ENCODE measurements at places on chromosomes 6 and 20.

DNA sequence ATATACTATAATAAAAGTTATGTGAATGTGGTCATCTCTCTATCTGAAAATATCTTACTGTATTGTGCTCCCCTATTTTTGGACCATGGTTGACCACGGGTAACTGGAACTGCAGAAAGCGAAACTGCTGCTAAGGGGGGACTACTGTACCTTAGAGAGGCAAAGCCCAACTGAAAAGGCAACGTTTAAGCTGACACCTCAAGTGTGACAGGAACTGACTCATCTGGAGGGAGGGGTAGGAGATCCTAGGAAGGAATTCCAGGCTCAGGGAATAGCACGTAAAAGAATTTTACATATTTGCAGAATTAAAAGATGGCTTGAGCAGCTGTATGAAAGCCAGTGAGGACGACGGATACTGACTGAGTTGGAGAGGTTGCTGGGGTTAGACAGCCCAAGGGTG lies 34.8 kb downstream of the ELOVL2 start:
- DNase-seq = no peak

GRCh38 chr6:164924674-164925073 lies 384.7 kb downstream of the C6orf118 start:
- DNase-seq = no peak

GRCh38 chr6:73391675-73392074 lies 3.0 kb upstream of the DDX43 start:
- DNase-seq = no peak

- peak; percentile 43 for DNase-seq
These were observed 22.2 kb upstream of the ZBTB2 start for GRCh38 chr6:151413372-151414145.

DNA sequence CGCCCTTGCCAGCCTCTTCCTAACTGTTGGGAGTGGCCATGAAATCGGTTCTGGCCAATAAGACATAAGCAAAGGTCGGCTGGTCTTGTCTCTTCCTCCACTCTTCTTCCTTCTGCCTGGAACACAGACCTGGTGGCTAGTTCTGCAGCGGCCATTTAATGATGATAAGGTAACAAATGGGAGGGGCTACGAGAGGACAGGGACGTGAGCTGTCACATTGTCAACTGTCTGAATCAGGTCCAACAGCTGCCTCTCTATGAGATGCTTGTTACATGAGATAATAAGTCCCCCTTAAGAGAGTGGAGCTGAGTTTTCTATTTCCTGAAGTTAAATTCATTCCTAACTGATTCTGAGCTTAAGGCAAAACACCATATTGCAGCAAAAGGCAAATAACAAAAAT lies 12.5 kb upstream of the TMEM242 start:
- no peak for DNase-seq

DNA sequence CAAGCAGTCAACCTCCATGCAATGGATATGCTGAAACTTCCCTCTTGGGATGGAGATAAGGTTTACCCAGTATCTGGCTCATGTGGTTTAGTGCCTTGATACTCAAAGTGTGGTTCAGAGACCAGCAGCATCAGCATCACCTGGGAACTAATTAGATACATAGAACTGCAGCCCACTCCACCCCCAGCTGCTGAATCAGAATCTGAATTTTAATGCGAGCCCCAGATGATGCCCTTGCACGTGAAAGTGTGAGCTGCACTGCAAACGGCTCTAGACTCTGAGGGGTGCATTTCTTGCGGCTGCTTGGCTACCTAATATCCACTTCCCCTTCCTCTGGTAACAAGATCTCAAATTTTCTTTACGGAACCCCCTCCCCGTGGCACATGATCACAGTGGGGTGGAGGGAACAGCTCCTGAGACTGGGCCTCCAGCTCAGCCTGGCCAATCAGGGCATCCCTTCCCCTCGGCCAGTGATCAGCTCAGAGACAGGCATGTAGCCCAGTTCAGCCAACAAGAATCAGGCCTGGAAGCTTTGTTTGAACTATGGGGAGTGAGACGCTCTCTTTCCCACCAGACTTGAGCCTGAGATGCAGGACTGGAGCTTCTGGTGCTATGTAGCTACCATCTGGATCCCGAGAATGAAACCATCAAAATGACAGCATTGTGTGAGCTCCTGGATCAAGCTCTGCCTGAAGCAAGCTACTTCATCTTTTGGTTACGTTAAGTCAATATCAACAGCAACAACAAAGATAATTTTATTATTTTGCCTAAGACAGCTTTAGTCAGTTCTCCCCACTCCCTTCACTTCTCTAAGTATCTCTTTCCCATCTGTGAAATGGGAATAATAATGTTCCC lies 12.8 kb downstream of the KCNK15 start:
- no peak for DNase-seq

GRCh38 chr6:44304282-44305199 lies 8.6 kb downstream of the AARS2 start:
- peak; percentile 18 for DNase-seq

DNA sequence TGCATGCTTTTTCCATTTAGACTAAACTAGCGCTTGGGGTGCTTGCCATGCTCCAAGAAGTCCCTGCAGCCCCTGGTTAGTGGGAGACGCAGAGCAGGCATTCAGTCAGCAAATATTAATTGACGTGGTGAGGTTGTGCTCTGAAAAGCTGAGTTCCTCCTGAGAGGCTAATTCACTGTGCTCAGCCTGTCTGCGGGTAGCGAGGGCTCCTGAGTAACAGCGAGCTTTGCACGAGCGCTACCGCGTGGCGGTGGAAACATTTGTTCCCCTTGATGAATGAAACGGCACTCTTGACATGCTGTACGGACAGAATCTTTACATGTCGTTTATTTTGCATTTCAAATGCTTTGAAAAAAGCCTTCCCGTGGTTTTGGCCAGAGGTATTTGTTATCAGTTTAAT lies 170.6 kb upstream of the AGPAT4 start:
- DNase-seq = no peak

DNA sequence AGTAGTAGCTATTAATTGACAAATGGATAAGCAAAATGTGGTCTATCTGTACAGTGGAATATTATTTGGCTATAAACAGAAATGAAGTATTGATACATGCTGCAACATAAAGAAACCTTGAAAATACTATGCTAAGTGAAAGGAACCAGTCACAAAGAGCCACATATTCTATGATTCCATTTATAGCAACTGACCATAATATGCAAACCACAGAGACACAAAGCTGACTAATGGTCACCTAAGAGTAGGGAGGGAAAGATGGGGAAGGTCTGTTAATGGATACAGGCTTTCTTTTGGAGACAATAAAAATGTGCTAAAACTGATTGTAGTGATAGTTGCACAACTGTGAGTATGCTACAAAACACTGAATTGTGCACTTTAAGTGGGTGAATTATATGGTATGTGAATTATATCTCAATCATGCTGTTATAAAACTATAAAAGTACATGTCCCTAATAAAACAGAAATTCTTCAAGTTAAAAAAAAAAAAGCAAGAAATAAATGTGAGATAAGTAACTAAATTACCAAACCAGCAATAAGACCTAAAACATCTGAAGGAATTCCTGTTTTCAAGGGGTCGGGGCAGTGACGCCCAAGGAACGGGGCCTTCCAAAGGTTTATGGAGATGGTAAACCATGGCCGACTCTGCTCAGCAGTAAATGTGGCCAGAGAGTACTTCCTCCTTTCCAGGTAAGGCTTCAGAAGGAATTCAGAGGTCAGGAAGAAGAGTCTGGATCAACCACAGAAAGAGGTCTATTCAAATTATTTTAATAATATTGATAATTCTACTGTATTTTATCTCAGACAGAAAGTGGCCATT lies 75.4 kb downstream of the ARHGAP18 start:
- DNase-seq = no peak

DNA sequence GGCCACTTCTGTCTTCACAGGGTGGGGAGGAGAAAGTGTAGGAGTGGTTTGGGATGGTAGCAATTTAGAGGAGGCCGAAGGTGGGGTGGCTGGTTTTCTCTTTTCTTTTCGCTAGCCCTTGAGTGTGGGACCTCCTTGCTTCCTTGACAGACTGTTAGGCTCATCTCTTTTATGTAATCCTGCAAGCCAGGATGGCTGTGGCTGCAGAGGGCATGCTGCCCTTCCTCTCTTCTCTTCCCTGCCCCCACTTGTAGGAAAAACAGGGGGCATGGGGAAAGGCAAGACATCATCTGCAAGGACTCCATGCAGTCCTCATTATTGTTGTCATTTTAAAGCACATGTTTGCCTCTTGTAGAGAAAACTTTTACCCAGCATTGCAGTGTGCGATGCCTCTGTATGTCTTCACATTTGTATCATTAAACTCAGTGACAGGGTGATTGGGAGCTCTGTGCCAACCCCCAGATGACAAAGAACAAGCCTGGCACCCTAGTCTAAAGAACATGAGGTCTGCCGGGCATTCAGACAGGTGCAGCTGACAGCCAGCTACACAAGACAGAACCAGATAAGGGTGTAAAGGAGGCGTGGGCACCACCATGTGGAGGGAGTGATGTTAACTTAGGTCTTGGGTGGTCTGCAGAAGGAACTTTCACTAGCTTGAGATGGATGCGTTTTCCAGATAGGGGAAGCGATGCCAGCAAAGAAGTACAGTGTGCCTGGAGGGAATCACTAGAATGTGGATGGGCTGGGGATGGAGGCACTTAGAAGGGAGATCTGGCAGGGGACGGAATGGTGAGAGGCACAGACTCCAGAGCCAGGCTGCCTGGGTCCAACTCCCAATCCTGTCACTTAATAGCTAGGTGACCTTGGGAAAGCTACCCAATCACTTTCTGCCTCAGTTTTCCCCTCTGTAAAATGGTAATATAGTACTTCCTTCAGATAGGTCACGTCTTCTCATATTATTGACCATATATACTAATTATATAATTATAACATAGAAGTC lies 207.6 kb downstream of the TBC1D7 start:
- no peak for DNase-seq

GRCh38 chr6:111573892-111574797 lies 31.5 kb downstream of the TRAF3IP2 start:
- DNase-seq = no peak

DNA sequence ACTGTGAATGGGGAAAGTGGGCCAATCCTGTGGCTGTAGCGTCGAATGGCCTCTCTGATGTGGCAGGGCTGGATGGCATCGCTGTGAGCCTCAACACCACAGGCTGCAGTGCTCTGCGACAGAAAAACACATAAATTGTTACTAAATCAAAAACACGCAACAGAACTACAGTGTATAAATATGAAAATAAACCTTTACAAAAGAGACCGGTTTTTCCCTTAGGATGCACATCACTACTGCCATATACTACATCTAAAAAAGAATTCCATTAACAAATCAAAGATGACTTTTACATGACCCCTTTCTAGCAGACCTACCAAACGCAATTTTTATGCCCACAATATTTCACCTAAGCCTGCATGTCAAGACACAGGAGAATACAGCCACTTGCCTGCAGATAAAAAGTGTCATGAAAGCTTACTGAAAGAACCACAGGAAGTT lies 395.5 kb upstream of the RUNX2 start:
- DNase-seq = no peak

- no peak for DNase-seq
These were observed 3.5 kb downstream of the CITED2 start for GRCh38 chr6:139370999-139371345.

DNA sequence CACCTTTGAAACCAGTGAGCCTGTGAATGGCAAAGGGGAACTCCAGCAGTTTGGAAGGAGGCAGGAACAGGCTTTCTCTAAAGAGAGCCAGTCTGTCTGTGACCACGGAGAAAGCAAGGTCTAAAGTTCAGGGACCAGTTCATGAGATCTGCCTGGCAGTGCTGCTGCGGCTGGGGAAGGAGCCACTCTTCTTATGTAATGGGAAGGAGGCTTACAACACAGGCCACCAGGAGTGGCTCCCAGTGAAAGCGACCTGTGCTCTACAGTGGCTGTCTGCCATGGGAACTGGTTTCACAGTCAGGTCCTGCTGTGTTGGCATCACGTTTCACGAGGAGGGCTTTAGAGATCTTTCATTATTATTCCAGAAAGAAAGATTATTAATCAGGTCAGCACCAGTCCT lies 291.9 kb upstream of the PRDM1 start:
- DNase-seq = no peak

- DNase-seq = no peak
These were observed 83.0 kb upstream of the CITED2 start for GRCh38 chr6:139457476-139457875.

DNA sequence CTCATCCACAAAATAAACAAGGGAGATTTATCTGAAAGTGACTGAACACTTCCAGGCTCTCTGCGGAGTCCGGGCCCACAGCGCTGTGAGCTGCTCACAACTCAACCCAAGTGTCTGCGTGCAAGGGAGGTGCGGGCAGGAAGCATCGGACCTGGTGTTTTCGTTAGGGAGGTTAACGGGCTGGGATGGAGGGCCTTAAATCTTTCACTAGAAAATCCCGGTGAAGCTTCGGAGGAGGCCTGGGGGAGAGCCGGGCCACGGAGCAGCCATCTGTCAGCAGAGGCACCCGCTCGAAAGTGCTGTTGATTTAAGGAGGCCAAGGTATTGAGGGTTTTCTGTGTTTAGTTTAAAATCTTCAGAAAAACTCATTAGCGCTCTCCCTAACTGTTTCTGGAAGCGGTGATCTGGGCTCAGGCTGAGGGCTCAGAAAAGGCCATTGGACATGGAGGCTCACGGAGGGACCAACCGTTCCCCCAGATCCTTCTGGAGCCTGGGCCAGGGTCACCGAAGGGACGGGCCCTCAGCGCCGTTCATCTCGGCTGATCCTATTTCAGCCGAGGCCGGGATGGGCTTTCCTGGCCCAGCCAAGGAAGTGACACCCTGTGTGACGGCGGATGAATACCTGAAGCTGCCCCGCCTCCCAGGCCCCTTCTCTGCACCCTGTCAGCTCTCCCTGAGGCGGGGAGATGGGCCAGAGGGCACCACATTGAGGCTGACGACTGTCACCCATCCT lies 20.7 kb downstream of the GATA5 start:
- no peak for DNase-seq

DNA sequence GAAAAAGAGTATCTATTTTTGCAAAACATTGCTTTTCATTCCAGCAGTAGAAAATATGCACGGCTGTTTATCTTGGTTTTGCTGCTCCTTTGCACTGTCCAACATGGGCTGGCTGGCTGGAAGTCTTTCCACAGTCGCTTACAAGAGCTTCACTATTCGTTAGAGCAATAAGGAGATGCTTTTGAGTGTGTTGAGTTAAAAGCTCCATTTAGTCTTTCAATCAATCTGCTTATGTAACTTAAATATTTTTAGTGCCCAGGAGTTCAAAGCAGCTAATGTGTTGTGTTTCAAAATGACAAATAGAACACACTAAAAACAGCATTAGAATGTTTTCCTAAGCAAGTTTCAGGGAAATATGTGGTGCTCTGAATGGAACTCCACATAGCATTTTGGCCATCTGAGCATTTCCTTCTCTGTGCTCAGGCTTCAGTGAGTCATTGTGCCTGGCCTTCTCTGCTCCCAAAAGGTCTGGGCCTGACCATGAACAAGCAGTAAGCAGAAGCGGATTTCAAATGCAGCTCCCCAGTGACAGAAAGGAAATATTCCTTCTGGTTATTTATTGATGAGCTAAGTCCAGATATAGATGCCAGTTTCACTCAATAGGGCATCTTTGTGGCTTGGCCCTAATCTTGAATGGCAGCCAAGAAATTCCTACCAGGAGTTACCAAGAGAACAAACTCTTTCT lies 580.3 kb downstream of the TENT5A start:
- no peak for DNase-seq

GRCh38 chr6:137147195-137147594 lies 26.2 kb downstream of the IL22RA2 start:
- DNase-seq = no peak

- no peak for DNase-seq
These were observed 793 bp upstream of the FAM50B start for GRCh38 chr6:3848380-3848779.

- DNase-seq = peak; percentile 75
These were observed 19.8 kb upstream of the ZSCAN16 start for GRCh38 chr6:28104392-28105244.

Measured in activated T-helper 1 cell treated with Interleukin-2 at 50 U/mL for 16 hours (primary cell).